ENCODE measurements at places on chromosomes 2 and 18.

DNA sequence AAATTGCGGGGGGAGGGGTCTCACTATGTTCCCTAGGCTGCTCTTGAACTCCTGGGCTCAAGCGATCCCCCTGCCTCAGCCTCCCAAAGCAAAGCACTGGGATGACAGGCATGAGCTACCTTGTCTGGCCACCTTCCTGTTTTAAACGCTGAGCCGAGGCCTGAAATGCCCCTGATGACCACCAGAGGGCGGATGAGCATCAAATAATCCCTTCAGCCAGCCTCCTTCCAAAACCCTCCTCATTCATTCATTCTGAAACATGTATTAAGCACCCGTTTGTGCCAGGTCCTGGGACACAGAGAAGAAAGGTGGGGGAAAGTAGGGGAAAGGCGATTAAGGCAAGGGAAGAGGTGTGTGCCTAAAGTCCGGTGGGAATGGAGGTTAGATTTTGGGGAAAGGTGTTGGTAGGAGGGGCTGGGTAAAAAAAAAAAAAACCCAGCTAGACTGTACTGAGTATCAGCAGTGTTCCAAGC is 30.7 kb upstream of the PTMA start:
- DNase-seq = peak; percentile 77

DNA sequence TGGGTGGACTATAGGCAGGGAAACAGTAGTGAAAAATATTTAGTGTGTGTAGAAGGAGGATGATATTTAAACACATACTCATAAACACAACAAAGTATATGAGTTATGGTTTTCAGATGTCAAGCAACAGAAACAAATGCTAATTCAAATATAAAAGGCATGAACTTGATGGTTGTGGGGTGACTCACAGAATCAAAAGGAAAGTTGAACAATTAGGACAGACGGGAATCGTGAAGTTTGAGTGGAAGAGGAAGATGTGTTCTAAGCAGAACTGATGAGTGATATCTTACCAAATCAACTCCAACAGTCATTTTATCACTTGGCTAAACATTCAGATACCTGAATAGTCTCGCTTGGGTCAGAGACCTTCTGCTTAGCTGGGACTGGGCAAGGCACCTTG is 53.6 kb upstream of the ITGA6 start:
- DNase-seq = no peak

DNA sequence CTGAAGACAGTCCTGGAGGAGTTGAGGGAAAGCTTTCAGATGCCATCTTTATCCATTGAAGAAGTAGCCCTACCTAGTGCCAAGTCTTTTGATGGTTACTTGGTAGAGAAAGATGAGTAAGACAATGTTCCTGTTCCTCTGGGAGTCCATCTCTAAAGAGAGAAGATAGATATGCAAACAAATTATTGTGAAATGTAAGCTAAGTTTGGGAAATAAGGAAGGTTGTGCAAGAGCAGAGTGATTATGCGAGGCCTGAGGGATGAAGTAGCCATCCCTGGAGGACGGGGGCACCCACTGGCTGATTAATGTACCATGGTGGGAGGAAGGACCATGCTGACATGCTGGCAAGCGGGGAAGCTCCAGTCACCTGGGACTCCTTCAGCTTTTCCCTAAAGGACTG is 994 bp upstream of the DTNA start:
- DNase-seq = no peak

GRCh38 chr18:44954257-44954656 is 273.6 kb downstream of the SETBP1 start:
- DNase-seq = no peak

DNA sequence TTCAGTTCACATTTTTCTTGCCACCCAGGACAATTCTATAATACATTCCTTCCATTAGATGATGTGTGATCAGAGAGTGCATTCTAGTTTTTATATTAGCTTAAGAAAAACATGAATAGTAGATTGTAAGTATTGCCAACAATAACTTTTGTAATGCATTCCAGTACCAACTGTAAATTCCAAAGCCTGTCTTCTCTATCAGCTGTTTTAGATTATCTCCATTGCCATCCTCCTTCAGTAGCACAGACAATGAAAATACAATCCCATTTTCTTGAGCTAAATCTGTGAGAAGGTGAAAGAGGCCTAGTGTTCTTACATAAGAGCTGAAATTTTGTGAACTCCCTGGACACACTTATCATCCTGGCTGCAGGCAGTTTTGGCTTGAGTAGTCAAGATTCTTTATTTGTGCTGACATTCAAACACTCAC is 103.9 kb downstream of the CCBE1 start:
- no peak for DNase-seq

DNA sequence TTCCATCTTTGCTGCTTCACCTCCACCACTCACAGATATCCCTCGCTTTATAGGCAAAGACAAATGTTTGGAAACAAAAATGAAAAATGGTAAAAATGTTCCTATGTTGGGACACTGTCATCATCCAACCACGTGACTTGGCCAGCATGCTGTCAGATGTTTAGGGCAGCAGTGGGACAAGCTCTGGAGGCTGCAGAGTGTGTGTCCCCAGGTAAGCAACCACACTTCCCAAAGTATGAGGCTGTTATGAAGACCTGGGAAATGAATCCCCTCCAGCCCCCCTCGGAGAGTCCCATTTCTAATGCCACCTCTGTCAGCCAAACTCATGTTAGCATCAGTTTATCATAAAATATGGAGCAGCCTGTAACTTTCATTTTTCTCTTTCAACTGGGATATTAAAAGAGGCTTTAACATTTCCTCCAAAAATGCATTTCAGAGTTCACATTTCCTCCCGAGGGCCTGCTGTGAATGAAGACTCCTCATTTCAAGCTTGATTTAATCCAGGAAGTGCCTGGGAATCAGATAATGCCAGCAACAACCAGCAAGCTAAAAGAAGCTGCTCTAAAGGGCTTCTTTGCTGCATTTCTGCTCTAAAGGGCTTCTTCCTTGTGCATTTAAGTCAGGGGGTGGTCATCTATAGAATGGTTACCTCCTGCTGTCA is 66.2 kb downstream of the APOB start:
- DNase-seq = no peak

DNA sequence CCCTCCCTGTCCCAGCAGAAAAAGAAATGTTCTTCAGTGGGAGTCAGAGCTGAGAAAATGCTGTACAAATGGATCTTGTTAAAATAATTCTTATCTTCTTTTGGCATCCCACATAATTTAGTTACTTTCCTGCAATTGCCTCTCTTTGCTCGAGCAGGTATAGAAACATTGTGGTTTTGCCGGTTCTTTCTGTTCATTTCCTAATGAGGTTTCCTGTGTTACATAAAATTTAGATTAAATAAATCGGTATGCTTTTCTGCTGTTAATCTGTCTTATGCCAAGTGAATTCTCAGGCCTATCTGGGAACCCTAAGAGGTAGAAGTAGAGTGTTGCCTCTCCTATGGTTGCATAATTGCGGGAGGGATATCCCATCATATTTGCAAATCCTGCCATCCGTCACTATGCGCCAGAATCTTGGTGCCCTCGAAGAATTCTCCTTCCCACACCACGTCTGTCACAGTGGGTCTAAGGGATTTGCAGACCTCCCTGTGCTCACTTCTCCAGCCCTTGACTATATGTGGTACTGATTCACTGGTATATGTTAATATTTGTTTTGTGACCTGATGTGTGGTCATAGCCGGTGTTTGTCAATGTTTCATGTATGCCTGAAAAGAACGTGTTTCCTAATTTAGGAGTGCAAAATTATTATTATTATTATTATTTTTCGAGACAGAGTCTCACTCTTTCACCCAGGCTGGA is 12.2 kb upstream of the HDAC4 start:
- DNase-seq = no peak

GRCh38 chr2:55112229-55113031 is 62.2 kb upstream of the RTN4 start:
- no peak for DNase-seq

- DNase-seq = no peak
Measured at GRCh38 chr2:177604271-177605065, 211.9 kb downstream of the AGPS start.

- DNase-seq = no peak
Measured at GRCh38 chr2:80111185-80111584, 193.4 kb downstream of the LRRTM1 start.

GRCh38 chr2:2226326-2226725 is 104.7 kb downstream of the MYT1L start:
- no peak for DNase-seq

GRCh38 chr2:143259368-143259958 is 130.2 kb downstream of the ARHGAP15 start:
- peak; percentile 56 for DNase-seq

DNA sequence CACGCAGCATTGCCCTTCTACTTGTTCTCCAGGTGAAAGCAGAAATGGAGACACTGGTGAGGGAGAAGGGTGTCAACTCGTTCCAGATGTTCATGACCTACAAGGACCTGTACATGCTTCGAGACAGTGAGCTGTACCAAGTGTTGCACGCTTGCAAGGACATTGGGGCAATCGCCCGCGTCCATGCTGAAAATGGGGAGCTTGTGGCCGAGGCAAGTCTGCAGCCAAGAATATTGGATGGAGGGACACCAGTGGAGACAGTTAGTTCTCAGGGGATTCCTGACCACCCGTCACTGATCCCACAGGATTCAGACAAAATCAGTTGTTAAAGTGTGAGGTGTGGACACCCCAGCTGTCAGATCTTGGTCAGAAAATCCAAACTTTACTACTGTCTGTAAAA is 43.2 kb upstream of the MAPRE3 start:
- no peak for DNase-seq

GRCh38 chr2:165390875-165391274 is 78.6 kb upstream of the CSRNP3 start:
- no peak for DNase-seq

- no peak for DNase-seq
Measured at GRCh38 chr2:71880287-71880686, 267.4 kb downstream of the CYP26B1 start.

GRCh38 chr2:47485751-47486300 is 82.9 kb downstream of the MSH2 start:
- DNase-seq = no peak

DNA sequence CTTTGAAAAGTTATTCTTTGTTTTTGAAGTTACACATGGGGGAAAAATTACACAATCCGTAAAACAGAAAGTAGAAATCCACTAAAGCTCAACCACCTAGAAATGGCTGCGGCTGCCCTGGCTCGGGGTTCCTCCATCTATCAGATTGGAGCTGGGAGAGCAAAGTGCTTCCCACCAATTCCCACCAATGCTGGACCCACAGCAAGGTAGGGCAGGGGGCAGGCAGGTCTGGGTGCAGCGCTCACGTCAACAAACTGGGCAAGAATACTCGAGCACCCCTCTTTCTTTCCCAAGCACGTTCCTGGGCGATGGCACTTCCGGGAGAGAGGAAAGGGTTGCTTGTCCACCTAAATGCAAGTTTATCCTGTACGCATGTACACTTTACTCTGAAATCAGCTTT is 217.6 kb downstream of the NDUFA10 start:
- DNase-seq = no peak

GRCh38 chr2:4561196-4561595 is 857.8 kb downstream of the DCDC2C start:
- DNase-seq = no peak

- DNase-seq = no peak
Measured at GRCh38 chr2:103823847-103824246, 1030.1 kb upstream of the POU3F3 start.

DNA sequence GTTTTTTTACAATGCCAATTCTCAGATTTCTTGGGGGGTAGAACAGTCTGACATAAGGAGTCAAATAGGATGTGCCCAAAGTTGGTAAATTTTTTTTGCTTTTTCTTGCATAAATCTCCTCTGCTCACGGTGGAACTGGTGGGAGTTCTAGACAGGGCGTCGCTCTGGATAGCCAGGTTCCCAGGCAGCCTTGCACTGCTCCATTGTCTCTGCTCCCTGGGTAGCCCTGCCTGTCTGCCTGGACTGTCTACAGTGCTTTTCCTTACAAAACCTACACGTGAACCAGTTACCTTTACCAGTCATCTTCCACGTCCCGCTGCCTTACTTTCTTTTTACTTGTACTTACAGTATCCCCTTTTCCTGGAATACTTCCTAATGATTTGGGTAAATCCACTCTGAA is 117.1 kb downstream of the ZNF407 start:
- DNase-seq = no peak

DNA sequence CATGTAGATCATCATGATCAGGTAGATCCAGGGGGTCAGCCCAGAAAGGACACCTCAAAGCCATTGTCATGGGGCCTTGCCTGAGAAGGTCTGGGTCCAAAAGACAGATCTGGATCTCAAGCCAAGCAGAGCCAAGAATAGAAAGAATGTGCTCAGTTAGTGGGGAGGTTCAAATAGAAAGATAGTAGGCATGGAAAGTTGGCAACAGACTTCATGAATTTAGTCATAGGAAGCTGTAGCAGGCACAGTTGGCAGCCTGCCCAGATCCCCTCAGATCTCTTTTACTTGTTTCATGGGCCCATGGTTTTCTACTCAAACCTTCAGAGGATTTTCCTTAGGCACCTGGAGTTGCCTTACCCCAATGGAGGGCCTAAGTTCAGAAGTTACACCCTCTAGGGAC is 767.0 kb downstream of the SLC4A3 start:
- no peak for DNase-seq

- no peak for DNase-seq
Measured at GRCh38 chr2:161430386-161430785, 14.3 kb downstream of the TBR1 start.

DNA sequence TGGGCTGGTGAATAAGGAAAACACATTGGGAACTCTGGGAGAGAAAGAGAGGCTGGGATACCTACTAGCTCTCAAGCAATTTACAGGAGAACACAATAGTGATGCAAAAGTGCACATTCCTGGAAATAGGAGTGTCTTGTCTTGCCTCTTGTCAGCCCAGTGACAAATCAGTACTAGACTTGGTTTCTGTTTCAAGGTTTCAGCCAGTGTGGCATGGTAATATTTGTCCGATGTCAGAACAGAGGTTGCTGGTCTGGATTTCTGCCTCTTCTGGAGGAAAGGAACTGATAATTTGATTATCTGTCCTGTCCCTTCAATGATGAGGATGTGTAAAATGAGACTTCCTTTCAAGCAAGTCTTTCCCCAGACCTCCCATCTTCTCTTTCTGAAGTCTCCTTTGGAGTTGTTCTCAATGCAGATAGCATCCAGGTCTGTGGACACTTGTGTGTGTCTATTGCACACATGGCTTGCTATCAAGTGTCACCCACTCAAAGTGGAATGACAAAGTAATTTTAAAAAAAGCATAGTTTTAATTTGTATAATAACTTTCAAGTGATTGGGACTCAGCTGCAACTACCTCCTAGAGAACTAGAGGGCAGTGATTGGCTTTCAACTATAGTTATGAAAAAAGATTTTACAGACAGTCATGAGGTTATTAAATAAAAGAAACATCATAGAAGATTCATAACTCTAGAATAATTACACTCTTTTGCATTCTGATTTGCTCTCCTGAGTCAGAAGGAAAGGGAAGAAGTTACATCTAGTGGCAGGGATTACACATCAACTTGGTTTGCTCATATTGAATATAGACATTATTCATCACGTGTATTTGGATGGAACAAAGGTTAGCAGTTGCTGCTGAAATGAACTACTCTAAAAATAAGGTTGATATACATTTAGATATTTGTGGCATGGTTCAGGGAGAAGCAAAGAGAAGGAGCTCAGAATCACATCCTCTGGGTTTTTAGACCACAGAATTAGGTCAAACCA is 4.5 kb downstream of the GPR39 start:
- DNase-seq = no peak

GRCh38 chr2:54936766-54937165 is 113.5 kb downstream of the RTN4 start:
- no peak for DNase-seq
